Lower leg skin (tissue), 4 donors: ENCODE measurements at places on chromosomes 12 and 14.

- no peak for DNase-seq
Observed at GRCh38 chr12:62258941-62259630, 1.1 kb upstream of the USP15 start.

DNA sequence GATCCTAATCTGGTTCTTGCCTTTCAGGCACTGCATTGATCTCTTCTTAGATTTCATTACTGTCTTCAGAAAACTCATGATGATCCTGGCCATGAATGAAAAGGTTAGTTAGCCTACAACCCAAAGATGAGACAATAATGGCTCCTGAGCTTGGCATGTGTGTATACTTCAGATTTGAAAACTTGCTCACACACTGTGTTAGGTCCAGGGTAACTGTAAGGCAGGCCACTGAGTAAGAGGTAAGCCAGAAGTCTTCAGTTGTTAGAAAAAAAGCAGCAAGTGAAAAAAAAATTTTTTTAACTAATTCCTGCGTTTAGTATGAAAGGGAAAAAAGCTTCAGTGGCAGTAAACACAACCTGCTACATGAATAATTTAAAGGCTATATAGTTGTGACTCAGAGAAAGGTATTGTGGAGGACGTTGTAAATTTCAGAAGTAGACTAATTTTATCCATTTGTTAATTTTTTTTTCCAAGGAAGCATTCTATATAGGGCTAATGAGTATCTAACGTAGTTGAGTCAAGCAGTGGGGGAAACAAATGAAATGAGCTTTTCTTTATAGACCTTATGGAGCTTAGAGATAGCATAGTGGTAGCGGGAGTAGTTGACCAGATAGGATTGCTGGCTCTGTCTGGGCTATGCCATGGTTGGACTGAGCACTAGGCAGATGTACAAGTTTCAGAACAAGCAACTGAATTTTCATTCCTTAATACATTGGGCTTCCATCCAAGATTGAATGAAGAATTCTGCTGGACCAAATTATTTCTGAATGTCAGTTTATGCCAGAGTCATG lies 20.5 kb downstream of the TMBIM6 start:
- peak; percentile 17 for DNase-seq

DNA sequence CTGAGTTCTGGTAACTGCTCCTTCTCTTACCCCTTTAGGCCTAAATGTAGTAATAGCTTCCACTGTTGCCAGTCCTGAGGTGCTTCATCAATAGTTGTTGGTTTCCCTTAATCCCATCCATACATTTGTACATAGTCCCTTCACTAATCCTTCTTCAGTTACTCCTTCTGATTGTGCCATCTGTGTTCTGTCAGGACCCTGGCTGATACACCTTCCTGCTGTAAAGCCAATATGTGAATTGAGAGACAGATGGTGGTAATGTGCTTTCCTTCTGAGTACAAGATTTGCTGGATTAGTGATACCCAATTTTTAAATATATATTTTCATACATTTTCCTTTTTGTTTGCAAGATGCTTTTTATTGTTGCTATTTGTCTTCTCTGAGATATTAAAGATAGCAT lies 66.4 kb downstream of the OTOGL start:
- DNase-seq, result no peak

DNA sequence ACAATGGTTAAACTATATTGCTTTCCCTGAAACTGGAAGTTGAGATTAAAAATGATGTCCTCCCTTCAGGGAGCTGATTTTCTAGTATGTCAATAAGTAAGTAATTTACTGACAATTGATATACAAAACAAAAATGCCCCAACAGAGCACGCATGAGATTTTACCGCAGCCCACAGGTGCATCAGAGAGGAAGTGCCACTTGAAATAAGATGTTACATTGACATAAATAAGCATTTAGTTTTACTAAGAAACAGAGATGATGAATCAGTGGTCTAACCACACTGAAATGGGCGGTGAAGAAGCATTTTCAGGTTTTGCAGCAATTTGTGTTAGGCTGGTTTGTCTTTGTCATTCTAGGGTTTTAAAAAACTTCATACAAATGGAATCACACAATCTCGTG lies 8.8 kb upstream of the CLECL1 start:
- DNase-seq, result no peak

DNA sequence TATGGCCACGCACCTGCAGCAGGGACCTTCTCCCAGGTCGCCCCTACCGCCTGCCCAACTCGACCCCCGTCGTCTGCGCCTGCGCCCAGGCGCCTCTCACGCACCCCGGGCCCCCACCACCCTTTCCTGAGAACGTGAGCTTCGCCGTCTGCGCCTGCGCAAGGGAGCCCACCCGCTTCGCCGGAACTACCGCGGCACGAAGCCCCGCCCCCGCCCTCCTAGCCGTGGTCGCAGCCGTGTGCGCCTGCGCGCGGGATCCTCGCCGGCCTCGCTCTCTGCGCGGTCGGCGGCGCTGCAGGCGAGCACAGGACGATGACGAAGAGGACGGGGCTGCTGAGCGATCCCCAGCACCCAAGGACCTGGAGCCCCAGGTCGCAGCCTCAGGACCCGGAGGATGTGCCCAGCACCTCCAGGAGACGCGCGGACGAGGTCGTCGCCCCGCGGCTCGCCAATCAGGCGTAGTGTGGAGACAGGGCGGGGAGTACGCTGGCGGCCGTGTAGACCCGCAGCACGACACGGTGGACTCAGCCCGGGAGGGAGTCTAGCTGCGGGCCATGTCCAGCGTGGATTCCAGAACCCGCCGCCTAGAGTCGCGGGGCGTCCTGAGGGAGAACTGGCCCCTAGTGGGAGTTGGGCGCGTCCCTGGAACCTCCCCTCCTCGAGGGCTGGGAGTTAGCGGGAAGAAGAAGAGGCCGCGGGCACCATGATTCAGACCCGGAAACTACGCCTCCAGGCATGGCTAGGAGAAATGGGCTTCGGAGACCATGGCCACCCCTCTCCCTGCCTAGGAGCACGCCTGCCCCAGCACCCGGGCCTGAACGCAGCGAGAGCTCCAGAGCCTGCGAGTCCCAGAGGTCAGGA lies 1120.8 kb upstream of the TMEM132C start:
- peak; percentile 88 for DNase-seq

DNA sequence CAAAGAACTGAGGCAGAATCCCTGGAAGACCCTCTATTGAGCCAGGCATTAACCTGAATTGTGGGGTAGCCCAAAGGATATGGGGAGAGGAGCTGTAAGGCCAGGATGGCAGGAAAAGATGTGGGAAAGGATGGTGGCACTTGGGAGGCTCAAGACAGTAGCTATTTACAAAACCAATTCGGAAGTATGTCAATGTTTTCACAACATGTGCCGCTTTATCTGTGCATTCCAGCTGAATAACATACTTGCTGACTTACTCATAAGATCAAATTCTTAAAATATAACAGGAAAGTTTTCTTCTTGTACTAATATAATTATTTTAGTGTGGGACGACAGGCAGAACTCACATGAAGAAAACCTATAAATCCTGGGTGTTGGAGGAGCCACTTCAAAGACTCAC lies 10.6 kb downstream of the BBS10 start:
- no peak for DNase-seq

- no peak for DNase-seq
Observed at GRCh38 chr12:14239935-14240872, 125.3 kb upstream of the ATF7IP start.

DNA sequence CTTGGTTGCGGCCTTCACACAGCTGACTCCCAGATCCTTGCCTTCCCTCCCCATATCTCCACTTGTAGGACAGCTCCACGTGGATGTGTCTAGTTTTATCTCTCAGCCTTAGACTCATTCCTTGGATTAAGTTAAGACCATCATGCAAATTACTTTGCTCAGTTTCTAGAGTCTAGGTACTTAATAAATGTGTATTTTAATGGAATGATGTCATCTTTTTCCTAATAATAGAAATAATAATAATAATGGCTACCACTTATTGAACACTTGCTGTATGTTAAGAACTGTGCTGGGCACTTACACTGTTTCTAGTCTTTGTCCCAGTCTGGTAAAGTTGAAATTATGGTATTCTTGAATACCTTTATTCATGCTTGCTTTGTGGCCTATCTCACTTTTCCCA lies 37.5 kb downstream of the FBXW8 start:
- no peak for DNase-seq

DNA sequence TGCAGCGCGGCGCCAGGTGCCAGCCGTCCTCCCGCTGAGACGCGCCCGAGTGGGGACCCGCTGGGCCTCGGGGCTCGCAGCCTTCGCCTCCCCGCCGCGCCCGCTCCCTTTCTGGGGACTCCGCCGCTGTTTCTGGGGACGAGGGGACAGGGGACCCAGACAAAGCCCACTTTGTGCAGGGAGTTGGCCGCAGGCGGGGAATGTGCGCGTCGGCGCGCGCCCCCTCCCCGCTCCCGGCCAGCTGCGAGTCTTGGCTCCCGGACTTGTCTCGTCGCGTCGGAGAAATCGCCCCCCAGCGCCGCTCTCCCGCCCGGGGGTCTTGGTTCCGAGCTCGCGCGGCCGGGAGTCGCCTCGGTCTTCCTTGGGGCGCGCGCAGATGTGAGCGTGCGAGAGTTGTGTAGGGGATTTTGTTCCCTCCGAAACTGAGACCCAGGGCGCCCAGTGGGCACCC lies 717 bp downstream of the VASH1 start:
- no peak for DNase-seq

DNA sequence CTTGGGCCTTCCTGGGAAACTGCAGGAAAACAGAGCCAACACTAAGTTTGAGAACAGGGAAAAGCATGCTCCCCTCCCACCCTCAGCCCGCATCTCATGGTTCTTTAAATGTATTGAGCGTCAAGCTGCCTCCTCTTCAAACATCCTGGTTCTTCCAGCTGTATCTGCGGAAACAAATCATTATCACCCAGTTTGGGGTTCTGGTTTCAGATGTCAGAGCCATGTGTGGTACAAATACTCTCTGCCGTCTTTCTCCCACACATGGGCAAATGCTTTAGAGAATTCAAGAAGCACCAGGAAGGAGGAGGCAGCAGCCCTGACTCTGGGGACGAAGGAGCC lies 29.1 kb downstream of the JDP2 start:
- DNase-seq, result no peak

DNA sequence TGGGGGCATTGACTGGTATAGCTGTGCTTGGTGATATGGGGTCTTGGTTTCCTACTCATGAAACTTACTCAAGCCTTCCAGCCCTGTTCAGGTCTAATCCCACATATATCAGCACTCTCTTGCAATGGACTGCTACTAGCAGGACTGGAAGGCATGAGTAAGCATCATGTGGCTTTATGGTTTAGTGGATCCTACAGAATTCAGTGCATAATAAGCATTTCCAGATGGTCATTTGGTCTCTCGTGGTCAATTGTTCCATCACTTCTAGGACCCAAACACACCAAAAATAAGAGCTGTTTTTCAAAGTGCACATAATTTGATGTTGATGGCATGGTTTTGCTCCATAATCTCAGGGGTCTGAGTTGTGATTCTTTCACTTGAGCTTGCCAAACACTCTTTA lies 114.4 kb downstream of the LMNTD1 start:
- no peak for DNase-seq

GRCh38 chr14:24481622-24482324 lies 26.3 kb downstream of the CMA1 start:
- no peak for DNase-seq

DNA sequence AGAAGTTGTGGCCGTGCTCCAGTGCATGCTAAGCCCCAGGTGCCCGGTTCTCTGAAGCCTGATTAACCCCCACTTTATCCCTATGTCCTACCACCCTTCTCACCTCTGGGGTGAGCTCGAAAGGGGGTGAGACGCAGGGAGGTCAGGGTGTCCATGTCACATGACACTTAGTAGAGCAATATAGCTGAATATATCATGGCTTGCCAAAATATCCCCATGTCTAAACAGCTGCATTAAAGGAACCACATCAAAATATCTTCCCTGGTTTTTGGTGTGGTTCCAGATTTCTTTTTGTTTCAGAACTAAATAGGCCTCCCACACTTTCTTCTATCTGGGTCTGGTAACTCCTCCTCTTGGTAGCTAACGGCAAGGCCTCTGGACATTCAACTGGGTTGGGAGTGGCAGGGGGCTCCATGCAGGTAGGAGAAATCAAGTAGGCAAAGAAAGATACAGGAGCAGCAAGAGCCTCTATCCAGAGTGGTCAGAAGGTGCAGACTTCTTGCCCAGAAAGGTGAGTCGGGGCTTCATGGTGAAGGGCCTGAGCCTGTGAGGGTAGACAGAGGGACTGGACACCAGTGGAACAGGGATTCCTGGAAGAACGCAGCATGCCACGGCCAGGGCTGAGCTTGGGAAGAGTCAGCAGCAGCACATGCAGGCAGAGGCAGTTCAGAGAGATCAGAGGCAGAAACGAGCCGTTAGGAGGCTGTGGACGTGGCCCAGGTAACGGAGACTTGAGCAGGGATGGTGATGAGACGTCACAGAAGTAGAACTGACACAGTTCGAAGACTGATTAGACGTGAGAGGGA lies 202.8 kb upstream of the DIO3 start:
- no peak for DNase-seq

- no peak for DNase-seq
Observed at GRCh38 chr14:76098916-76099675, 52.6 kb upstream of the GPATCH2L start.
